Activated CD4-positive, alpha-beta memory T cell treated with anti-CD3 and anti-CD28 coated beads, Interleukin-2, amount 10 ng/mL, durations not matched to agents 7 days and 5 days (primary cell): ENCODE measurements at places on chromosomes 2 and 18.

- peaks cover 5% of the 10 kb centered on the region for H3K36me3 ChIP-seq
- no peak overlapping the region for H3K4me3 ChIP-seq
- no peaks in the 10 kb centered on the region for H3K27me3 ChIP-seq
- no peak for DNase-seq
Measured at GRCh38 chr2:63301481-63301880, 250.9 kb downstream of the OTX1 start.

GRCh38 chr2:223591596-223591995 is 10.6 kb downstream of the SCG2 start:
- no peak overlapping the region for H3K4me3 ChIP-seq
- H3K27me3 ChIP-seq = no peaks in the 10 kb centered on the region
- no peak overlapping the region for H3K27ac ChIP-seq
- no peak for DNase-seq
- H3K4me1 ChIP-seq = no peaks in the 10 kb centered on the region

DNA sequence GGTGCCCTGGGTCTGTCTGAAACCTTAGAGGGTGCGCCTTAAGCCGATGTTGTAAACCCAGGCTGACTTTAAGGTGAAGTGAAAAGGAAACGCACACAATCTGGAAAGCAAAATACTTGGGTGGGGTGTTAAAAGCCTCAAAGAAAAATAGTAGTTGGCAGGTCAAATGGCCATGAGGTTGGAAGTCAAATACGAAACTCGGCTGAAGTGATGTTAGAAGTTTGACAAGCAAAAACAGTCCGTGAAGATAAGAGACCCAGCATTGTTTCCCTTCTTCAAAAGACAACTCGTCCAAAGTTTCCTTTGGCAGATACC is 1.4 kb upstream of the CDC42EP3 start:
- peak overlapping the region; percentile 81 for H3K27ac ChIP-seq
- H3K4me3 ChIP-seq = peak overlapping the region; percentile 81
- H3K27me3 ChIP-seq = no peaks in the 10 kb centered on the region
- H3K36me3 ChIP-seq = peaks cover 28% of the 10 kb centered on the region
- H3K4me1 ChIP-seq = peaks cover 30% of the 10 kb centered on the region
- no peak for DNase-seq

DNA sequence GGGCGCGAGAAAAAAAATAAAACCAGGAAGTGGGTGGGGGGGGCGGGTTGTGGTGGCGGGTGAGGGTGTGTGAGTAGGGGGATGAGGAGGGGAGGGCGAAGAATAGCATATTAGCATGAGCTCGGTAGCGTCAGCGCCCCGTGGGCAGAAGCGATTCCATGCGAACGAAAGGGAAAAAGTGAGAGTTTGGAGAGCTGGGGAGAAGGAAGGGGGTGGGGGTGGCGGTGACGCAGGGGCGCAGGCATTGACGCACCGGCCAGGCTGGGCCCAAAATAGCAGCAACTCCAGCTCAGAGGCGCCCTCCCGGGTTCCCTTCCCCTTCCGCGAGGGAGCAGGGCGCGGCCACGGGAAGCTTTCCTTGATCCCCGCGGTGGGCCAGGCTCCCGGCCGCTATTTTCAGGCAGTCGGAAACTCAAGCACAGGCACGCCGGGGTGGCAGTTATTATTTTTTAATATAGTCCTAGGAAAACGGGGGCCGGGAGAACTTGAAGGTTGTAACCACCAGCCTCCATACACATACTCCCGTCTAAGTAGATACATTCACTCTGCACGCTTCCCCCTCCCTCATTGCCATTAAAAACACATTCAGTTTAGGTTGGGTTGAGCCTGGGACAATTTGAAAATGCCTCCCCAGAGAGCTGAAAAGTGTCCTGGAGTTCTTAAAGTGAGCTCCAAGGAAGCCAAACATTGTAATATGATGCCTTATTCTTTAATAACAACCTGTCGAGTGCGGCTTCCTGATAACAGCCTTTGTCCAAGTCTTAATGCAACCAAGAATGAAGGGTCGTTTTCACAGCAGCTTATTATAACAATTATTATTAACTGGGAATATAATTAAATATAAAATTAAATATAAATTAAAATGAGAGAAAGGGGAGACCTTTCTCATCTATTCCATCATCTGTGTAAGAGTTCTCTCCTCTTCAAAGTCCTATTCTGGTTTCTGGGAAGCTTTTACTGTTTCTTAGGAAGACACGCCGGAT is 2.3 kb upstream of the NR4A2 start:
- peaks cover 4% of the 10 kb centered on the region for H3K36me3 ChIP-seq
- H3K4me1 ChIP-seq = peaks cover 45% of the 10 kb centered on the region
- peaks cover 24% of the 10 kb centered on the region for H3K27me3 ChIP-seq
- H3K27ac ChIP-seq = peak overlapping the region; percentile 84
- H3K4me3 ChIP-seq = peak overlapping the region; percentile 90
- peak; percentile 77 for DNase-seq

GRCh38 chr2:152441961-152442360 is 107.0 kb downstream of the FMNL2 start:
- H3K27me3 ChIP-seq = peaks cover 17% of the 10 kb centered on the region
- no peak for DNase-seq
- H3K4me3 ChIP-seq = no peak overlapping the region
- H3K4me1 ChIP-seq = no peaks in the 10 kb centered on the region

- no peak overlapping the region for H3K4me3 ChIP-seq
- no peak for DNase-seq
- no peaks in the 10 kb centered on the region for H3K27me3 ChIP-seq
- no peaks in the 10 kb centered on the region for H3K36me3 ChIP-seq
- peaks cover 8% of the 10 kb centered on the region for H3K4me1 ChIP-seq
Measured at GRCh38 chr2:160941290-160941846, 218.9 kb upstream of the TANK start.

GRCh38 chr2:215921895-215922294 is 91.5 kb downstream of the MREG start:
- H3K27me3 ChIP-seq = peaks cover 8% of the 10 kb centered on the region
- no peak overlapping the region for H3K4me3 ChIP-seq
- H3K4me1 ChIP-seq = peaks cover 17% of the 10 kb centered on the region
- no peak for DNase-seq
- H3K27ac ChIP-seq = no peak overlapping the region
- H3K36me3 ChIP-seq = no peaks in the 10 kb centered on the region

DNA sequence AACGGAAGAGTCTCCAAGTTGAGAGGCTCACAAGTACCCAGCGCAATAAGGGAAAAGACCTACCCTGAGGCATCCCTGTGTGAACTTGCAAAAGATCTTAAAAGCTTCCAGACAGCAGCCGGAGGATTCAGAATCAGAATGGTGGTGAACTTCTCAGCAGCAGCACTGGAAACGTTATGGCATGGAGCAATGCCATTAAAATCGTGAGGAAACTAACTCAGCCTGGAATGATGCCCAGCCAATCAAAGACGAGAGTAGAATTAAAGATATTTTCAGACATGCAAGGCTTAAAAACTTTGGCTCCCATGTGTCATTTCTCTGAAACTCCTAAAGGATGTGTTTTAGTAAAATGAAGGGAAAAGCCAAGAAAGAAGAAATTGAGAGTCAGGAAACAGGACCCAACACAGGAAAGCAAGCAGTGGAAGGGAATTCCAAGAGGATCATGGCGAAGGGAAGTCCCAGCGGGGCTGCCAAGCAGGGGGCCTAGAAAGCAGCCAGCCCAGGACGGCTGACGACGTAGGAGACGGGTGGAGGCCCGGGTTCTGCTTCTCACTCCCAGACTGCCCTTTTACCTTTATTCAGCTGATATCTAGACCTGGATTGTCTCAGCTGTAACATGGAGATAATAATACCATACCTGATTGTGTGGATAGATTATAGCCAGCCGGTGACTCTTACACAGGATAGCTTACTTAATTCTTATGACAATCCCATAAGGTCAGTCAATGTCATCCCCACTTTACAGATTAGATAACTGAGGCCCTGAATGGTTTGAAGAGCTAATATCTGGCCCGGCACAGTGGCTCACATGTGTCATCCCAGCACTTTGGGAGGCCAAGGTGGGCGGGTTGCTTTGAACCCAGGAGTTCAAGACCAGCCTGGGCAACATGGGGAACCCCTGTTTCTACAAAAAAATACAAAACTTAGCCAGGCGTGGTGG is 92.8 kb downstream of the ASAP2 start:
- peaks cover 16% of the 10 kb centered on the region for H3K27me3 ChIP-seq
- no peak for DNase-seq
- H3K4me1 ChIP-seq = no peaks in the 10 kb centered on the region
- no peak overlapping the region for H3K27ac ChIP-seq

GRCh38 chr2:3604991-3605961 is 10.4 kb downstream of the COLEC11 start:
- H3K36me3 ChIP-seq = no peaks in the 10 kb centered on the region
- H3K27ac ChIP-seq = no peak overlapping the region
- peak; percentile 49 for DNase-seq
- peaks cover 7% of the 10 kb centered on the region for H3K4me1 ChIP-seq
- H3K27me3 ChIP-seq = no peaks in the 10 kb centered on the region

- H3K4me1 ChIP-seq = peaks cover 53% of the 10 kb centered on the region
- peak; percentile 34 for DNase-seq
- H3K4me3 ChIP-seq = peak overlapping the region; percentile 42
Measured at GRCh38 chr2:168210216-168210894, 37.0 kb downstream of the STK39 start.

DNA sequence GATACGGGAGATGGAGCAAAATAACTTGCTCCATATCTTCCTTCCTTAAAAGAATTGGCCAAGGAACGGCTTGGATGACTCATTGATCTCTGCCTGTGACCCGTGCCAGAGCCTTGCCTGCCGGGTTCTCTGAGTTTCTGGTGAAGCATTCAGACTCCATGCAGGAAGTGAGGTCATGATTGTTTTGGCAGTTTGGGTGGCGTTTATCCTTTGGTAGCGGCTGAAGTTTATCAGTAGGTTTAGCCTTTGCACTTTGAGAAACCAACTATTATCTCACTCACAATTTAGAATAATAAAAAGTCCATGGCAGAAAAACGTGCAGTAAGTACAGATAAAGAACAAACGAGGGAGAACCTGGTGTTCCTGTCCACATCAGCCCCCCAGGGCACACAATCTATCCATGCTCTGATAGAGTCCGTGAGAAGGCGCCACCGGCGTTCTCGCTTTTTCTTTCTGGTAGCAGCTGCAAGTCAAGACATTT is 15.0 kb upstream of the CTAGE1 start:
- H3K27ac ChIP-seq = no peak overlapping the region
- no peak for DNase-seq
- H3K36me3 ChIP-seq = no peaks in the 10 kb centered on the region
- H3K27me3 ChIP-seq = no peaks in the 10 kb centered on the region

- no peaks in the 10 kb centered on the region for H3K27me3 ChIP-seq
- H3K4me3 ChIP-seq = no peak overlapping the region
- H3K27ac ChIP-seq = no peak overlapping the region
- peaks cover 23% of the 10 kb centered on the region for H3K4me1 ChIP-seq
Measured at GRCh38 chr2:136072621-136073020, 45.3 kb downstream of the CXCR4 start.

DNA sequence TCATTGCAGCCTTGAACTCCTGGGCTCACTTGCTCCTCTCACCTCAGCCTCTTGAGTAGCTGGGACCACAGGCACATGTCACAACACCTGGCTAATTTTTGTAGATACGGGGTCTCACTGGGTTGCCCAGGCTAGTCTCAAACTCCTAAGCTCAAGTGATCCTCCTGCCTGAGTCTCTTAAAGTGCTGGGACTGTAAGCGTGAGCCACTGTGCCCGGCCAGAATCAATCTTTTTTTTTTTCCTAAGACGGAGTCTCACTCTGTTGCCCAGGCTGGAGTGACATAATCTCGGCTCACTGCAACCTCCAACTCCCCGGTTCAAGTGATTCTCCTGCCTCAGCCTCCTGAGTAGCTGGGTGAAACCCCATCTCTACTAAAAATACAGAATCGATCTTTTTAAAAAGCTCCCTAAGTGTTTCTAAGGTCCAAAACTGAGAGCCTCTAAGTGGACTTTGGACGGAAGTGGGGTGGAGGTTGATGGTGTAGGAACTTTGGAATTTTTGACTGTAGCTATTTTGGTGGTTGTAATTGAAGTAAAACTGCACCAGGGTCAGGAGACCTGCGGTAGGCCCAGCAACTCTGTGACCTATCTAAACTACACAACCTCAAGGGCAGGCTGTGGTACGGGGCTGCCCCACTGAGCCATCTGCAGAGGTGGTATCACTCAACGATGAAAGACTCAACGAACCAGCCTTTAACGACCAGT is 82.9 kb downstream of the POLR1A start:
- no peak overlapping the region for H3K27ac ChIP-seq
- no peak for DNase-seq
- H3K4me1 ChIP-seq = peaks cover 7% of the 10 kb centered on the region
- no peaks in the 10 kb centered on the region for H3K27me3 ChIP-seq
- peaks cover 17% of the 10 kb centered on the region for H3K36me3 ChIP-seq
- no peak overlapping the region for H3K4me3 ChIP-seq

- no peaks in the 10 kb centered on the region for H3K36me3 ChIP-seq
- no peak for DNase-seq
- H3K27ac ChIP-seq = no peak overlapping the region
- no peak overlapping the region for H3K4me3 ChIP-seq
Measured at GRCh38 chr2:86638712-86639111, 15.0 kb upstream of the RNF103 start.

- H3K27me3 ChIP-seq = no peaks in the 10 kb centered on the region
- no peak for DNase-seq
- no peak overlapping the region for H3K4me3 ChIP-seq
- H3K36me3 ChIP-seq = peaks cover 3% of the 10 kb centered on the region
- H3K27ac ChIP-seq = no peak overlapping the region
Measured at GRCh38 chr2:152861349-152861942, 143.0 kb downstream of the ARL6IP6 start.

GRCh38 chr2:199495147-199495546 is 37.4 kb upstream of the SATB2 start:
- no peak overlapping the region for H3K4me3 ChIP-seq
- no peaks in the 10 kb centered on the region for H3K4me1 ChIP-seq
- H3K27ac ChIP-seq = no peak overlapping the region
- no peaks in the 10 kb centered on the region for H3K36me3 ChIP-seq
- H3K27me3 ChIP-seq = no peaks in the 10 kb centered on the region
- DNase-seq = no peak

- H3K4me3 ChIP-seq = no peak overlapping the region
- no peak for DNase-seq
- no peak overlapping the region for H3K27ac ChIP-seq
- no peaks in the 10 kb centered on the region for H3K36me3 ChIP-seq
- peaks cover 3% of the 10 kb centered on the region for H3K4me1 ChIP-seq
Measured at GRCh38 chr2:205969584-205969983, 116.4 kb downstream of the INO80D start.

DNA sequence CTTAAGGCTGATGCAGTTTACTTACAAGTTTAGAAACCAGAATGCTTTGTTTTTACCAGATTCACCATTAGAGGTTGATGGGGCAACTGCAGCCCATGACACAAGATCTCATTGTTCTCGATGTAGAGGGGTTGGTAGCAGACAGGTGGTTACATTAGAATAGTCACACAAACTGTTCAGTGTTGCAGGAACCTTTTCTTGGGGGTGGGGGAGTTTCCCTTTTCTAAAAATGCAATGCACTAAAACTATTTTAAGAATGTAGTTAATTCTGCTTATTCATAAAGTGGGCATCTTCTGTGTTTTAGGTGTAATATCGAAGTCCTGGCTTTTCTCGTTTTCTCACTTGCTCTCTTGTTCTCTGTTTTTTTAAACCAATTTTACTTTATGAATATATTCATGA is 99.4 kb upstream of the IL1R2 start:
- H3K36me3 ChIP-seq = peaks cover 62% of the 10 kb centered on the region
- DNase-seq = no peak
- no peak overlapping the region for H3K27ac ChIP-seq
- no peaks in the 10 kb centered on the region for H3K27me3 ChIP-seq
- H3K4me1 ChIP-seq = no peaks in the 10 kb centered on the region
